Dermis blood vessel endothelial cell (primary cell): ENCODE measurements at places on chromosomes 5 and 9. TPM values are rescaled to one million over a fixed set of nuclear protein-coding genes. Genes with fewer than 3 reads are reported as not detected.

GRCh38 chr5:160198841-160199409 is 30.4 kb upstream of the FABP6 start:
- DNase-seq = no peak

DNA sequence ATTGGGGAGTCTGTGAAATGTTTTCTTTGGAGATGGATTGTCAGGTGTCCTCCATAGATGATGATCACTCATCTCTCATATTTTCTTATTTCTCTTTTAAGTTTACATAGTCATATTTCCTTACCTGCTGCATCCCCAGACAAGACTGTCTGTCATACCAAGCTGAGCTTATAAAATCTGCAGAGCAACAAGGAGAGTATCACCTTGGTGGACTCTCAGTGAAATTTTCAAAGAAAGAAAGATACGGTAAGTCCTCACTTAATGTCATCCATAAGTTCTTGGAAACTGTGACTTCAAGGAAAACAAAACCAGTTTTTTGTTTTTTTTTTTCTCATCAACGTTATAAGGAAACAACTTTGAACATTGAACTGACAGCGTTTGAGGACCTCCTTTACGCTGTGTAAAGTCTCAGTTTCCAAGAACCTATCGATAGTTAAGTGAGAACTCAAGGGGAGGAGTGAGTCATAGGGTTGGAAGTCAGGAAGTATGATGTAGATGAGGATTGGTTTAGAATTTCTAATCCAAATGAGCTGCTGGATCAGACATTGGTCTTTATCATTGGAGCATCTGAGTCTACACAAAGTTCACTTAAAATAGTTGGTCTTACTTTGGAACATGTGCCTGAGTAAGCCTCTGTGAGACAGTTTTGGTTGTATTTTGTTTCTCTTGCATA is 45.5 kb downstream of the SPIN1 start:
- DNase-seq = no peak

GRCh38 chr9:35105571-35106342 is 2.8 kb upstream of the STOML2 start:
- no peak for DNase-seq

DNA sequence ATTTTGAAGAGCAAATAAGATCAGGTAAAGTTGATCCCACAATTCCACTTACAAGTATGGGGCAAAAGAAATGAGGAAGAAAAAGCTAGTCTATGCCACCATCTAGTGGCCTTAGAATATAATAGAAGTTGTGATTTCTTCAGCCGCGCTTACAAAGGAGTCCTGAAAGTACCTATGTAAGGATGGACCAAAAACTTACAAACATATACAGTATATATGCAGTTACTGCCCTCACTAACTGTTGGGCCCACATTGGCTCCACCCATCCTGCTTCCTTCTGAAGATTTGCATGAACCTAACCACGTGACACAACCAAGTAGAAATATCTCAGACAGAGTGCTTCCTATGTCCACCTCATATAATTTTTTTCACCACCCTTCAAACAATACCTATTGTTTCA is 11.7 kb upstream of the OR13D1 start:
- peak; percentile 59 for DNase-seq

DNA sequence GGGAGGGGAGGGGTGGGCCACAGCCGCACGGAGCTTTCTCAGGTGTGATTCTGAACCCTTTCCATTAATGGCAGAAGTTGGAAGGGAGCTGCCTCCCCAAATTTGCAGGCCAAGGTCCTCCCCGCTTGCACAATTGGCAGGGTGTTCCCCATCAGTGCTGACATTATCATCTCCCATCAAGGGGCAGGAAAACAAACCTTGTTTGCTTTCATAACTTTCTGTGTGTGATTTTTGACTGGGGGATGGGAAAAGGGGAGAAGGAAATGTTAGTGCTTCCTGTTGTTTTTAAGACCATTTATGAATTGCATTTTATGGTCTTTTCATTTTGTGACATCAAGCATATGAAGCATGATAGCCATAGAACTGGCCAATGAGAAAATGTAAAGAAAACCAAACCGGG is 242.2 kb downstream of the GOLPH3 start:
- DNase-seq = no peak

- DNase-seq = no peak
Measured at GRCh38 chr9:84708400-84708799, 38.9 kb downstream of the NTRK2 start.

DNA sequence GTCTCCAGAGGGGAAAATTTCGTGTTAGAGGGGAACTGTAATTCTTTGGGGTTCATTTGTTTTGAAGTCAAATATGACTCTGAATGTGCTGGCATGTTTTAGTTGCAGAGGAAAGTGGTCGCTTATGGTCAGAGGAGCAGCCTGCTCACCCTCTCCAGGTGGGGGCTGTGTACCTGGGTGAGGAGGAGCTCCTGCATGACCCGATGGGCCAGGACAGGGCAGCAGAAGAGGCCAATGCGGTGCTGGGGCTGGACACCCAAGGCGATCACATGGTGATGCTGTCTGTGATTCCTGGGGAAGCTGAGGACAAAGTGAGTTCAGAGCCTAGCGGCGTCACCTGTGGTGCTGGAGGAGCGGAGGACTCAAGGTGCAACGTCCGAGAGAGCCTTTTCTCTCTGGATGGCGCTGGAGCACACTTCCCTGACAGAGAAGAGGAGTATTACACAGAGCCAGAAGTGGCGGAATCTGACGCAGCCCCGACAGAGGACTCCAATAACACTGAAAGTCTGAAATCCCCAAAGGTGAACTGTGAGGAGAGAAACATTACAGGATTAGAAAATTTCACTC is 13.5 kb downstream of the TXNDC15 start:
- DNase-seq = no peak

DNA sequence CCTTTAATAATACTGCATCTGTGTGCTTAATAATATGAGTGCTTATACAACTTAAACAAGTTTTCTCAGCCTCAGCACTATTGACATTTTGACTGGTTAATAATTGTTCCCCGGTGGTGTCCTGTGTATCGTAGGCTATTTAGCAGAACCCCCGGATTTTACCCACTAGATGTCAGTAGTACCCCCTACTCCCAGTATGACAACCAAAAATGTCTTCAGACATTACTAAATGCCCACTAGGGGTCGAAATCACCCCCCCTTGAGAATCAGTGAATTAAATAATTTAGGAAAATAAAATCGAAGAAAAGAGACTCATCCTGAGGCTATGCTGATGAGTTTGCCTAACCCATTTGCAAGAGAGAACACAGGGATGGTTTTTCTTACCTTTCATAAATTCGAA is 166.3 kb downstream of the ATP10B start:
- DNase-seq = no peak

GRCh38 chr5:180640611-180640860 is 8.9 kb downstream of the FLT4 start:
- DNase-seq = no peak

DNA sequence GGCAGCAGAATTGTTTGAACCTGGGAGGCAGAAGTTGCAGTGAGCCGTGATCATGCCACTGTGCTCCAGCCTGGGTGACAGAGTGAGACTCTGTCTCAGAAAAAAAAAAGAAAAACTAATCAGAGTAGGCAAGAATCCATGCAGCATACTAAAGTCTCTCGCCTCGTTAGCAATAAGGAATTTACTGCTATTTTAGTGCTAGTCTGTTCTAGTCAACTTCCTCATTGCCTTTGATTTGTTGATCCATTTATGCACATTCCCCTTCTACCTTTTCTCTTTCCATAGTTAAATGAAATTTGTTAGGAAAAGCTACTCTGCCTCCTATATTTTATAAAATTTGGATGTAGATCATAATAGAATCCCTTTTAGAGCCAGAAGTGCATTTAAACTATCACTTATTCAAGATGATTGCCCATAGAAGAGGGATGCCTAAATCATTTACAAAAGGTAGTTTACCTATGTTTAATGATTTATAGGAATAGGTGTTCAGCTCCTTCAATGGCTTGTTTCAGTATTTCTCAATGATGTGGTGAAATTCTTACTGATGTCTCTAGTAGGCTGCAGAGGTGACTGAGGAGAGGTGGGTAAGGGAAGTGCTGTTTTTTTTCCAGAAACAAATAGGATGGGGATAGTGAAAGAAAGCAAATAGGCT is 1.9 kb downstream of the LRRC19 start:
- no peak for DNase-seq

DNA sequence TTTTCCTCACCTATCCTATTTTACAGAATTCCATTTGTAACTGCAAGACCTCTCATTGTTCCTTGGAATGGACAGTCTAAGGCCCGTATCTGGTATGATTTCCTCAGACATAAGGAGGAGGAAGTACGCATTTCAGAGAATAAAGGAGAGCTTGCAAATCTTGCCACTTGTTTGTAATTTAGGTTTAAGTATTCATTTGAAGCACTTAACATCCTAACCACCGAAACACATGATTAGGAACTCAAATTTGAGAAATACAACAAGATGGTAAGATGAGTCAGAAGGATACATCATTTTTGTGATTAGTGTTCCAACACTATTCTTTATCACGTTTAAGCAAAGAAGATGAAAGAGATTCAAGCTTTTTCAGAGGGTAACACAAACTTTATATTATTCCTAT is 3.9 kb upstream of the ZCCHC9 start:
- no peak for DNase-seq

- DNase-seq = peak; percentile 15
Measured at GRCh38 chr9:105510024-105510423, 47.9 kb upstream of the FKTN start.

DNA sequence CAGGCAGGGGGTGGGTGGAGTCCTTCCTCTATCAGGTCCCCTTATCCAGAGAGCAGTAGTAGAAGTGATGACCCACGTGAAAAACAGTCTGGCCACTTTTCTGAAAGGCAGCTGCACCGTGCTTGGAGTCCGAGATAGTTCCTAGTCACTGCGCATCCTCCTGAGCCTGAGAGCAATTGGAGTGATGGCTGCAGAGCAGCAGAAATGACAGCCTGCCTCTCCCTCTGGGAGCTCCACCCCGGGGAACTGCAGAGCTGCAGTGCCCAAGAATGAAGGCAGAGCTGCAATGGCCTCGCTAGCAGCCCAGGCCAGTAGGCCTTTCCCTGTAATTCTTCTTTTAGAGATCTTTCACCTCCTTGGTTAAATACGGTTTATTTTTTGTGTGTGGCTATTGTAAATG is 82.6 kb downstream of the CETN3 start:
- DNase-seq = no peak

GRCh38 chr5:131974622-131974955 is 29.1 kb upstream of the MEIKIN start:
- DNase-seq = no peak

GRCh38 chr9:115084709-115085108 is 33.2 kb downstream of the TNC start:
- no peak for DNase-seq

- no peak for DNase-seq
Measured at GRCh38 chr5:45110399-45110798, 301.7 kb downstream of the MRPS30 start.

GRCh38 chr5:68255305-68256120 is 40.0 kb downstream of the PIK3R1 start:
- no peak for DNase-seq

DNA sequence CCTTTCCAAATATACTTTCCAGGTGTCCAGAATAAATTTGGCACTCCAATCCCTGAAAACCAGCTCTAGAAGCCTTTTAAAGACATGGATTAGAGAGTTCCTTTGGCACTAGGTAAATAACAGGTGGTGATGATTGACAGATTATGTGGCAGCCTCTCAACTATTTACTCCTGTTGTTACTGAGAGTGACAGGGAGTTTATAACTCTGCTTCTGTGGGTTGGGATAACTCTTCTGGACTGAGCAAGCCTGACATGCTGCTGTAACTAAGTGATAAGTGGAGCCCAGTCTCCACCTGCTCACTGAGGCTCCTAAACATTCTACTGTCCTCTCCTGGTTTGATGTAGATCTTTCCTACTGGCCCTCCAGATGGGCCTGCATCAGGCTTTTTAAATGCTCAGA is 693.2 kb upstream of the FTMT start:
- no peak for DNase-seq

GRCh38 chr5:61277190-61277589 is 54.9 kb upstream of the ZSWIM6 start:
- DNase-seq = peak; percentile 85

GARIN3 gene
- total RNA-seq = not detected in 2 replicates

WDR31 gene
- 0.17 and 0.37 TPM in 2 replicates for total RNA-seq

PLPPR1 gene
- total RNA-seq = not detected in 2 replicates

IFNA2 gene
- not detected in 2 replicates for total RNA-seq

LRRC70 gene
- total RNA-seq = 48.4 and 60.8 TPM in 2 replicates

PCDHGA4 gene
- total RNA-seq = 2.2 and 3.4 TPM in 2 replicates

AIF1L gene
- 15.3 and 26.4 TPM in 2 replicates for total RNA-seq

OR2V2 gene
- not detected in 2 replicates for total RNA-seq

C1QTNF3 gene
- total RNA-seq = under 0.01 and 0.51 TPM in 2 replicates

SEMA4D gene
- 2.9 and 8.1 TPM in 2 replicates for total RNA-seq

OR1J2 gene
- total RNA-seq = not detected in 2 replicates

INSL4 gene
- total RNA-seq = not detected in 2 replicates

TAF11L5 gene
- total RNA-seq = not detected in 2 replicates

SLC31A1 gene
- 13.4 and 16.5 TPM in 2 replicates for total RNA-seq

C9orf50 gene
- total RNA-seq = not detected in 2 replicates

SLC6A18 gene
- total RNA-seq = not detected in 2 replicates

CYSRT1 gene
- 0.17 and 0.37 TPM in 2 replicates for total RNA-seq

GPR150 gene
- 0.05 and 0.17 TPM in 2 replicates for total RNA-seq
